ENCODE measurements at places on chromosomes 5 and 9.

- DNase-seq: no peak
These were observed 46.5 kb downstream of the ACTL7B start for GRCh38 chr9:108809269-108809668.

- DNase-seq: no peak
These were observed 214.2 kb downstream of the TRIM32 start for GRCh38 chr9:116901260-116901659.

DNA sequence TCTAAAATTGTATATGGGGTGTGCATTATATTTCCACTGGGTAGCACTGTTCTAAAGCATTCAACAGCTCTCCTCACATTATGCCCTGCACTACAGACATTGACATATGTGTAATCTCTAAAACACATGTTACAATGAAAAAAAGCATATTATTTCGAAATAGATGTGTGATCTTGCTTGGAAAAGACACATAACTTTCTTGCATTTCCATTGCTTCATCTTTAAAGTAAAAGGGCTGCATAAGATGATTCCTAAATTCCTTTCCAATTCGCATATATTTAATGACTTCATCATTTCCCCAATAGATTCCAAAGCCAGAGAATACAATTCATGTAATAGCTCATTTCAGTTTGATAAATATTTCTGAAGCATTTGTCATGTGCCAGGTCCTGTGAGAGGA, 566.9 kb downstream of the PDE4D start:
- DNase-seq: no peak

DNA sequence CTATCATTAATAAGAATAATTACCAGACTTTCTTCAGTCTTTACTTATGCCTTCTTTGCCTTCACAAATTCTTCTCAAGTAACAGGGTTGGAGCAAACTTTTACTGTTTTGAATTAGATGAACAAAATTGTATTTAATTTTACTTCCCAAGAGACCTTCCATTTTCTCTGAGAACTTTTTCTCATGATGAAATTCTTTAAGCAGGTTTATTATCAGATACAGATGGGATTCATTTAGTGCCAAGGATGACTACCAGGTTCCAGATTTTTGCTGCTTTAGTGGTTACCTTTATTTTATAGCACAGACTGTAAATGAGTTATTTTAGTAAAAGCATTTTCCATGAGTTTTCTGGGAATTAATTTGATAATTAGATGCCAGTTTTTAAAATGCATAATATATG, 125.1 kb downstream of the GDNF start:
- no peak for DNase-seq

- no peak for DNase-seq
These were observed 470.7 kb upstream of the TRPC7 start for GRCh38 chr5:136836093-136836492.

GRCh38 chr5:53482717-53483638, 2.5 kb downstream of the FST start:
- no peak for DNase-seq
